Cardiac muscle cell (in vitro differentiated cells and primary cell): ENCODE measurements at places on chromosomes 4 and X. TPM values are rescaled to one million over a fixed set of nuclear protein-coding genes. Genes with fewer than 3 reads are reported as not detected.

Gene CT47B1
- not detected in 2 replicates for polyA plus RNA-seq

Gene TEX13D
- not detected in 2 replicates for polyA plus RNA-seq

Gene SUPT20HL1
- polyA plus RNA-seq = 0.61 TPM in 1 of 2 replicates, not detected in the other

Gene MTNR1A
- polyA plus RNA-seq = 0.10 TPM in 1 of 2 replicates, not detected in the other

Gene KLHL34
- polyA plus RNA-seq = 0.09 TPM in 1 of 2 replicates, not detected in the other

Gene ETDB
- not detected in 2 replicates for polyA plus RNA-seq

Gene CRLF2
- not detected in 2 replicates for polyA plus RNA-seq

Gene SLC9A7
- 2.2 and 4.3 TPM in 2 replicates for polyA plus RNA-seq

Gene PPP3CA
- 8.2 and 10.6 TPM in 2 replicates for polyA plus RNA-seq

Gene MAGEA11
- not detected in 2 replicates for polyA plus RNA-seq

Gene ABCG2
- not detected in 2 replicates for polyA plus RNA-seq

DNA sequence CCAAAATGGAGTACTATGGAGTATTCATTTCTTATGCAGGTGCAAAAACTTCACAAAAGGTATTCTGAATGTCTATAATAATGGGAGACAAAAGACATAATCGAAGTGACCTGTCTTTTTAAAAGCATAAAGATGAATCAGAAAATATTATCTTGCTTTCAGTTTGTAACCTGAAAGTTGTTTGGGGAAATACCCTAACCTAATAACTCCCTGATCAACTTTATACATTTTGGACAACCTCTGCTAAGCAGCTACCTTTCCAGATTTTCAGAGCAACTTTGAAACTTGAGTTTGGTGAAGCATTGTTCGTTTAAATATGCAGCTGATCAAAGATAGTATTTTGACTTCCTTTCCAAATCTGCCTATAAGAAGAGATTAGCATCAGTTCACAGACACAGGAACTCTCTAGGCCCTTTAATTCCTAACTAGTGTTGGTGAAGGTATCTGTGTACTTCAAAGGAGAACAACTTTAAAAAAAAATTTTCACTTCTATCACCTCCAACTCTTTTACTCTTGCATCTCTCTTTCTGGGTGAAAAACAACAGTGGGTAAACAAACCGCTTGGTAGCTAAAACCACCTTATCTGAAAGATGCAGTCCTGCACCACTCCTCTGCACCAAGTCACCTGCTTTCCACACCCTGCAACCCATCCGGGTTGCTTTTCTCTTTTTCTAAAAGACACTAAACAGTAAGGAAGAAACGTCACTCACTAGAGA, 26.5 kb downstream of the CD40LG start:
- DNase-seq = no peak

GRCh38 chrX:74178536-74178935, 125.4 kb upstream of the ZCCHC13 start:
- DNase-seq = peak; percentile 22

DNA sequence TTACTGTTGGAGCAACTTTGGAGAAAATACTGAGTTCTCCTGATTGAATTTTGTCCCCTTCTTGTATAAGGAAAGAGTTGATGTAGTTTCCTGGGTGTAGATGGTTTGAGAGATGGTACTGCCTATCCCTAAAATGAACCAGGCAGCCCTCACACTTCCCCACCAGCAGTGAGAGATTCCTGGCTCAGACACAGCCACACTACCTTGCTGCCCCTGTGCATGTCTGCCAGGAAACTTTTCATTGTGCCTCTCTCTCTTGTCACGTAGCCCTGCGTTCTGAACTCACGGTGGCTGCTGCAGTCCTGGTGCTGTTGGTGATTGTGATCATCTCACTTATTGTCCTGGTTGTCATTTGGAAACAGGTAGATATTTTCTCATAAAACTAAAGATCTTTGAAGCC, 45.2 kb downstream of the PDGFRA start:
- DNase-seq = no peak

DNA sequence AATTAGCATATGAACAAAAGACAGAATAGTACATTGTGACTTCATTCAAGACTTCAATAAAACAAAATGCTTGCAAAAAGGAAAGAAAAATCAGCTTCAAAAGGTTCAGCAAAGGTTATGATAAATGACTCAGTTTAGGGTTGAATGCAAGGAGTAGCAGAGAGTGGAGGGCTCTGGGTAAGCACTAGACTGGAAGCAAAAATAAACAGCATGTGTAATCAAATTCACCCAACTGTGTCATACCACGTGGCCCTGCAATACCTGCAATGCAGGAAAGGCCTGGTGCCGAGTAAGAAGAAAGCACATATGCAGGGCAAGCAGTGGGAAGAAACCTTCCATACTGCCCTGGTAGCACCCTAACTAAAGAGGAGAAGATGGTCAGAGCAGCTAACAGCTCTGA, 88.7 kb downstream of the ATP11C start:
- DNase-seq = no peak

- peak; percentile 55 for DNase-seq
Observed at GRCh38 chrX:31223817-31224216, 152.0 kb upstream of the FTHL17 start.

- DNase-seq = no peak
Observed at GRCh38 chrX:134664202-134664601, 5.9 kb upstream of the PLAC1 start.

- no peak for DNase-seq
Observed at GRCh38 chr4:93132631-93133030, 695.9 kb upstream of the ATOH1 start.

GRCh38 chrX:155864655-155865054, 16.5 kb upstream of the VAMP7 start:
- DNase-seq = no peak

GRCh38 chrX:45295259-45295986, 94.7 kb upstream of the DIPK2B start:
- peak; percentile 45 for DNase-seq

DNA sequence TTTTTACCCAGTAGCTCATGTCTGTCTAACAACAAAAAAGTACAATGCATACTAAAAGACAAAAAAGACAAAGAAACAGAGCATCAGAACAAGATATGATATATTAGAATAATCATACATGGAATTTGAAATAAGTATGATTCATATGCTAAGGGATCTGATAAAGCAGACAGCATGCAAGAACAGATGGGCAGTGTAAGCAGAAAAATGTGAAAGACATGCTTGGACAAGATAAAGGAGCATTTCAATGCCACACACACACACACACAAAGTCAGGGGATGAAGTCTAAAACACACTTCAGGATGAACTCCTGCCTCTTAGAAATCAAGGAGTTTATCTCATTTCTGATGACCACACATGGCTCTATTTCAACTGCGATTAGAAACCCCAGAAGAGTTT, 649.6 kb upstream of the NDST4 start:
- DNase-seq = no peak

DNA sequence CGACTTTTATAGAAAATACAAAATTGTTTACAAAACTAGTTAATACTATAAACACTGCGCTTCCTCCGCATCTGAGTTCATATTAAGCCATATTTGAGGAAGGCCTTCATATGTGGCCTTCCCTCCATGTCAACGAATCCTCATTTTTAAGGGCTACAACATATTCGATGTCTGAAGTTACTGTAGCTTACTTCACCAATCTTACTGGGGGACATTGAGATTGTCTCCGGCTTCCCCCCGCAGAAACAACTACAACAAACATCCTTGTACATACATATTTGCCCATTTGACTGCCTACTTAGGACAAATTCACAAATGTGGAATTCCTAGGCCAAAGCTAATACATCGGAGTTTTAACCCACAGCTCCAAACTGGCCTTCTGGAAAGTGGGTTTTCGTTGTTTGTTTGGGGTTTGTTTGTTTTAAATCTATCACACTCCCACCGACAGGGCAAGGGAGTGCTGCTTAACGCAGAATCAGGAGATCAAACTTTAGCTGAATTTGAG, 581 bp upstream of the FAM114A1 start:
- DNase-seq = no peak

GRCh38 chr4:16914208-16914607, 15.8 kb upstream of the LDB2 start:
- peak; percentile 63 for DNase-seq

- no peak for DNase-seq
Observed at GRCh38 chrX:12906046-12906761, at the start of gene TLR8. TLR8 (plus strand) TSS chrX:12906620; CDS start chrX:12906707, 87 bp downstream.

DNA sequence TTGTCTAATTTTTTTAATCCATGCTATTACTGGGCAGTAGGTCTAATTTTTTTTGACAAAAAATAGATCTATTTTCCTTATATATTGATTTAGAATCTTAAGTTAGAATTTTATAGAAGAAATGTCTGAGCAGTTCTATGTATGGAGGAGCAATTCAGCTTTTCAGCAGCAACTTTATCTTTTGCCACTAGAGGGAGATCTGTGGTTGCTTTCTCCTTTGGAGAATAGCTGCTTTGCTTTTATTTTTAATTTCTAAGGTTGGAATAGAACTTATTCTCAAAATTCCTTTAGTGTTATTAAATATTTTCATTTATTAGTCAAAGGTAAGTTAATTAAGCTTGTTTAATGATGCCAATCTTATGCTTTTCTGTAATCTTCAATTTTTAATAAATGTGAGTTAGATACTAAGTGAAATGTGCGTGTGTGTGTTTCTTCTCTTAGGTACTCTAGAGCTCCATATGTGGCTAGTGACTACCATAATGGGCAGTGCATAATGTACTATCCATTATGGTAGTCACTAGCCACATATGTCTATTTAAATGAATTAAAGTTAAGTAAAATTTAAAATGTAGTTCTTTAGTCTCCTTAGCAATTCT, 29.3 kb downstream of the FAM199X start:
- peak; percentile 56 for DNase-seq

GRCh38 chr4:101171747-101172146, 175.6 kb downstream of the PPP3CA start:
- no peak for DNase-seq

GRCh38 chr4:140012688-140013486, 141.1 kb downstream of the MAML3 start:
- peak; percentile 75 for DNase-seq

- DNase-seq = peak; percentile 20
Observed at GRCh38 chrX:40484408-40485091, 96.2 kb upstream of the ATP6AP2 start.
